Smooth muscle cell of trachea (primary cell): ENCODE measurements at places on chromosomes 3 and 15. TPM values are rescaled to one million over a fixed set of nuclear protein-coding genes. Genes with fewer than 3 reads are reported as not detected.

Gene SERINC4
- 0.15 TPM in 1 of 2 replicates, not detected in the other for total RNA-seq

Gene NPTN
- 154 and 162 TPM in 2 replicates for total RNA-seq

Gene POPDC2
- 0.15 and 0.33 TPM in 2 replicates for total RNA-seq

Gene ADAMTS17
- 0.15 and 0.17 TPM in 2 replicates for total RNA-seq

Gene CYP8B1
- total RNA-seq = not detected in 2 replicates

Gene LIPH
- not detected in 2 replicates for total RNA-seq

Gene ZNF197
- 19.1 and 23.0 TPM in 2 replicates for total RNA-seq

Gene SATB1
- total RNA-seq = 20.2 and 20.8 TPM in 2 replicates

Gene ALDH1L1
- not detected in 2 replicates for total RNA-seq

Gene PRKCI
- 60.4 and 74.5 TPM in 2 replicates for total RNA-seq

Gene ATP13A5
- not detected in 2 replicates for total RNA-seq

Gene SLC28A2
- not detected in 2 replicates for total RNA-seq

Gene ERICH6
- 0.15 and 0.17 TPM in 2 replicates for total RNA-seq

Gene PSTPIP1
- total RNA-seq = 0.17 and 0.73 TPM in 2 replicates

Gene GRAMD1C
- 3.8 and 7.1 TPM in 2 replicates for total RNA-seq

Gene TOP2B
- 61.4 and 118 TPM in 2 replicates for total RNA-seq

Gene KIF9
- 1.3 and 1.8 TPM in 2 replicates for total RNA-seq
